ENCODE measurements at places on chromosomes 12 and 14.

DNA sequence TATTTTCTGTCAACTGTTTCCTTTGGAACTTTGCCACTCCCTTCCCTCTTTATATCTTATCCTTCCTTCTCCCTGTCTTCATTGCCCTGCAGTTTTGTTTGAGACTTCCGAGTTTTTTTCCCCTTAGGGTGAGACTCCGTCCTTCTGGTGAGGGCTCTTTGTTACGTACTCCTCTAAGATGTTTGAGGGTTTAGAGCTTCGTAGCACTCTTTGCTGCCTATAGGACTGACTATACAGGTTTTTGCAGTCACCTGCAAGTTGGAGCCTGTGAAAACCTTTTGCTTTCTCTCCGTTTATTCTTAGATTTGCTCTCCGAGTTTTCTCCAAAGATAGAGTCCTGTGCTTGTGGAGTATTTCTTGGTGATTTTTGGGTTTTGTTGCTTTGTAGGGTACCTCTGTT is 41.7 kb upstream of the MYRFL start:
- DNase-seq, result no peak

DNA sequence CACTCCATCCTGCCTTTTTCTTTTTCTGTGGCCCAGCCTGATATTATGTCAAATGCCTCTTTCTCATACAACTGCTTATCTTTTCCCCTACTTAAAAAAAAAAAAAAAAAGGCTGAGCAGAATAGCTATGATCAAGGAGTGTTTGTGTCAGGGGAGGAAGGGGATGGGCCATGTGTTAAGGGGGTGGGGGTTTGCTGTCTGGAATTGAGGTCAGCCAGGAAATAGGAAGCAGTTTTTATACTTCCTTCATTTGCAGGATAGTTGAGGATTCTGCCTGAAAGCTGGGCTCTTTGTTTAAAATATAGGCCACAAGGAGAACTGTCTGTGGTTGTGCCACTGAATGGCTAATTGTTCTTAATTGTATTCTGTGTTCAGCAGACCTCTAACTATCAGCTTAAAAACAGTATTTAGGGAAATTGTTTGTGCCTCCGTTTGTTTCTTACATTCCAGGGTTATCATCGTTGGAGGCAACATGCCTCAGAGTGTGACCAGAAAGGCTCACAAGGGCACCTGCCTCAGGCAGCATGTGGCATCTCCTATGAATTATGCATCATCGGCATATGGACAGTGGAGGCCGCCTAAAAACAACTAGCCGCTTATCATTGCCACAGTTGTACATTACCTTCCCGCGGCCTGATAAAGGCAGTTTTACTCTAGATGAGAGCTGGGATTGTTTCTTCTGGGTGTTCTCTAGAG is 96.0 kb downstream of the SRGAP1 start:
- DNase-seq, result no peak

- no peak for DNase-seq
Measured at GRCh38 chr14:49999826-50000379, 107.0 kb downstream of the ARF6 start.

DNA sequence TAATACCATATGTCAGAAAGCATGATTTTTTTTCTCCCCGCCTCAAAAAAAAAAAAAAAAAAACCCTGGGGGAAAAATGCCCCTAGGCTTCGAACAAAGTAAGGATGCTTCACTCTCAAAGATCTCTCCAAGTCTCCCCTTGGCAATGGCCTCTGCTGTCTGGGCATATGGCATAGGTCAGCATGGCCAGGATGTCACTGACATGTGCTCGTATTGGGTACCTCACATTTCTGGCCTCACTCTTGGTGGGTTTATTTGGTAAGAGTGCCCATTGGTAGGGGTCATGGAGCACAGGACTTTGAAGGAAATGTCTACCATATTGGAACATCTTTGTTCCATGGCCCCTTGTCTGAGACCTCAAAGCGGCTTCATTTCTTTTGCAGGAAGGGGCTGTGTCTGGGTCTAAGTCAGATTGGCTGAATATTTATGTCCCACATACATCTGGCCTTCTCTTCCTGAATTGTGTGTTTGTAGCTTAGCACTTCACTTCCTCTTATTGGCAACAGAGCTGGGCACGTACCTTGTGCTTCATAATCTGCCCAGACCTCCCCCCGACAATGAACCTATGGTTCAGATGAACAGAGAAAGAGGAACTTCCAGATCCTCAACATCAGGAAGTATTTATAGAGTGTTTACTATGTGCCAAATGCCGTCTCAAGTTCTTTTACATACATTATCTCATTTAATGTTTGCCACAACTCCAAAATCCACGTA is 36.3 kb upstream of the OAS1 start:
- no peak for DNase-seq

DNA sequence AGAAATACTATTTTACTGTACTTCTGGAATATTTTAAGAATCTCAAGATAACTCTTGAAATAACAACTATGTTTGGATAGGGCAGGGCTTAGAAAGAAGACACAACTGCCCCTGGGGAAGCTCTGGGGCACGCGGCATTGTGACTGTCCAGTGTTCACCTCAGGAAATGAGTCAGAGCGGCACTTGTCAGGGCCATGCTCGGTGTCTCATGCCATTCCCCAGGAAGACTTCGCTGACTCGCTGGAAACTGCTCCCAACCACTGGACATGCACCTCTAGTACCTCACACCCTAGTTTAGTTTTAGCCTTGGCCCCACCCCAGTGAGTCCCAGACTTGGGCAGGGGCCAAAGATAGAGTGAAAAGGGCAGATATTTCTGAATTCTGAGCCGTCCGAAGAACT is 192.0 kb downstream of the TTC7B start:
- DNase-seq, result no peak

GRCh38 chr14:104293231-104293841 is 154.9 kb downstream of the KIF26A start:
- DNase-seq, result no peak

GRCh38 chr12:12408265-12408690 is 51.4 kb downstream of the BORCS5 start:
- DNase-seq, result no peak

DNA sequence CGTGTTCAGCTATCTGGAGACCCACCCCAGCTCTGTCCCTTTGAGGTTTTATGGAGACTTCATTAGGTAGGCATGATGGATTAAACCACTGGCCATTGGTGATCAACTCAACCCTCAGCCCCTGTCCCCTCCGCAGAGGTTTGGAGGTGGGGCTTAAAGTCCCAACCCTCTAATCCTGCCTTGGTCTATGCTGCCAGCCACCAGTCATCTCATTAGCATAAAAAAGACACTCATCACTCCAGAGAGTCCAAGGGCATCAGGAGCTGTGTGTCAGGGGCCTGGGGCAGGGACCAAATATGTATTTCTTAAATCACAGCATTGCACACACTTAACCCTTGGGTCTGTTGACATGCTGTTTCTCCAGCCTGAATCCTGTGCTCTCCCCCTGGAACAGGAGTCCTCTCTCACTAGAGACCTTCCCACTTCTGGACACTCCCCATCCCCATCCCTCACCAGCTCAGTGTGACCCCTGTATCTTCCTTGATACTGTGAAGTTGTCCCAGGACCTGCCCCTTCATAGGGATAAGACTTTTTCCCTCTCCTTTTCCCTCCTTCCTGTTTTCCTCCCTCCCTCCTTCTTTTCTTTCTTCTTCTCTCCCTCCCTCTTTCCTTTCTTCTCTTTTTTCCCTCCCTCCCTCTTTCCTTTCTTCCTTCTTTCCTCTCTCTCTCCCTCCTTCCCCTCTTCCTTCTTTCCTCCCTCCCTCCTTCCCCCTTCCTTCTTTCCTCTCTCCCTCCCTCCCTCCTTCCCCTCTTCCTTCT is 54.7 kb upstream of the CLMN start:
- DNase-seq, result no peak

DNA sequence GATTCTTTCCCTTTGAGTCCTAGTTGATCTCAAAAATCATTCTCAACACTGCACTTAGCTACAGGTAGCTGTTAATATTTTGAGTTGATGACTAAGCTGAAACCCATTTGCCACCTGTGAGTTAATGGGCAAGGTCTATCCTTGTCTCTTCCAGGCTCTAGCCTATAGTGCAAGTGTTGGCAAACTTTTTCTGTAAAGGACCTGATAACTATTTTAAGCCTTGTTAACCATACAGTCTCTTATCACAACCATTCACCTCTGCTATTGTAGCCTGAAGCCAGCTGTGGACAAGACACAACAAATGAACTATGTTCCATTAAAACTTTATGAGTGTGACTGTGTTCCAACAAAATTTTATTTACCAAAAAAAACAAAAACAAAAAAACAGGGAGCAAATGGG is 19.4 kb downstream of the RAP1B start:
- DNase-seq, result no peak

GRCh38 chr14:53570411-53571387 is 385.9 kb downstream of the BMP4 start:
- DNase-seq, result no peak

DNA sequence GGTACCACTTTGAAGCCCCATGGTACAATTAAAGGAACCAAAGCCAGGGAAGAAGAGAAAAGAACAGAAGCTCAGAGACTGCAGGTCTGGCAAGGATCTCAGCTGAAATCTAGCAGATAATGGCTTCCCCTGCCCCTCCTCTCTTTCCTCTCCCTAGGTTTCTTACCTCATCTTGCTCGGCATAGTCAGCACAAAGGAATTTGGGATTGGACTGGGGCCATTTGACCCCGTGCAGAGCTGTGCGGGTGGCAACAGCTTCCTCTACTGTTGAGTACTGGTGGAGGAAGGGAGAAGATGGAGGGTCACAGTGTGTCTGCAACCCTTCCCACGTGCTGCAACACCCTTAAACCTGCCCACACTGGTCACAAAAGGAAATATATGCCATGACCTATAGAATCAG is 4.7 kb upstream of the CDH24 start:
- DNase-seq, result no peak

DNA sequence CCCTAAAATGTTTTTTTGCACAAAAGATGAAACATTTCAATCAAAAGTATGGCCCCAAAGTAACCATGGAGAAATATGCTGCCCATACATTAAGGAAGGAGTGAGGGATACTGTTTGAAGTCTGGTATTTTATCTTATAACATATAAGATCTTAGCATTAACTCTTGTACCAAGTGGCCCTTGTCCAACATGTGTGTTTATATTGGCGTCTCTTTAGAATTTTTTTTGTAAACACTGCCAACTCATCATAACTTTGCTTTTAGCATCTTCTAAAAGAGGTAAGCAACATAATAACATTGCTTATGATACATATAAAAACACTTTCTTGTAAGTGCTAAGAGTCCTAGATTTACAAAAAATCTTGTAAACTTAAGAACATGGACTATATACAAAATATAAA is 419.7 kb downstream of the ADAMTS20 start:
- no peak for DNase-seq

DNA sequence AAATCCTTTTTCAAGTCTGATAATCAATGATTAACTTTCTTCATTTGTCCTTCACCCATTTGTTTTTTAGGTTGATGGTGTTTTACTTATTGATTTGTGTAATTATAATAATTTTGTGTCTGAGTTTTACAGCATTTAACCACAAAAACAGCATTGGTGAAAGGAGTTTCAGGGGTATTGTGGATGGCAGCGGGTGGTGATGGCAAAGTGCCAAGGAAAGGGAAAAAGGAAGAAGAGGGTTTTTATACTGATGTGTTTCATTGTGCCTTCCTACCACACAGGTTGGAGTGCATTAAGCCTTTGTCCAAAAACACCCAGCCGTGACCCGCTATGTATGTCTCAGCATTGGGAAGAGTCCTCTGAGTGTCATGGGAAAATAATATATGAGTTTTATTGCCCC is 150.3 kb downstream of the DAD1 start:
- DNase-seq, result no peak

DNA sequence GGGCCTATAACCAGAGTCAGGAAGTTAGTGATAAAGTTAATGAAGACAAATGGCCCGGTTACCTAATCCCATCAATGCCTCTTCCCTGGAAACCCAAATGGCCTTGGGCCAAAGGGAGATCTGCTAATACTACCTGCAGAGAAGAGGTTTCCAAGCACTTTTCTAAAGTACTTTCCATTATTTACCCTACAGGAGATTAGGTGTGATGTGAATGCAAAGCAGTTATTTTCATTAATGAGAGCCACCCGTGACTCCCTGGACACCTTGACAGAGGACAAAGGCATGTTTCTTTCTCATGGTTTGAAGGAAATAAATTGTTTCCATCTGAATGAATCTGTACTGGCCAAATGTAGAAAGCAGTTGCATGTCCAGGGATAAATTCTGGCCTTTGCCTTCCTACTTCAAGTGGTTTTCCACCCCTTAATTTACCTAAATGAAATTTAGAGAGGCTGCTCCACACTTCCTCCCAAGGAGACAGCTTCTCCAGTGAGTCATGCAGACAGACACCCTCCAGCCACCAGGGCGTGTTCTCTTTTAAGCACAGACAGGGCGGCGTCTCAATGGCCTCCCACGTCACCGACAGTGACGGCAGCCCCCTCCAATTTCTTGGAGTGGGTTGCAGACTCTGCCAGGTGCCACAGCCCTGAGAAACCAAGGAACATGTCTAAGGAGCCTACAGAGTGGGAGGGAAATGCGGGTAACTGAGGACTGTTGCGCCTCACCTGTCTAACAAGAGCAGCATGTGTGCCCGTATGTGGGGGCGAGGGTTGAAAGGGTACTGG is 43.9 kb upstream of the GNPNAT1 start:
- DNase-seq, result no peak

- DNase-seq, result no peak
Measured at GRCh38 chr14:101060171-101060601, 156.7 kb upstream of the RTL1 start.

GRCh38 chr14:104212206-104213095 is 74.1 kb downstream of the KIF26A start:
- DNase-seq, result no peak

DNA sequence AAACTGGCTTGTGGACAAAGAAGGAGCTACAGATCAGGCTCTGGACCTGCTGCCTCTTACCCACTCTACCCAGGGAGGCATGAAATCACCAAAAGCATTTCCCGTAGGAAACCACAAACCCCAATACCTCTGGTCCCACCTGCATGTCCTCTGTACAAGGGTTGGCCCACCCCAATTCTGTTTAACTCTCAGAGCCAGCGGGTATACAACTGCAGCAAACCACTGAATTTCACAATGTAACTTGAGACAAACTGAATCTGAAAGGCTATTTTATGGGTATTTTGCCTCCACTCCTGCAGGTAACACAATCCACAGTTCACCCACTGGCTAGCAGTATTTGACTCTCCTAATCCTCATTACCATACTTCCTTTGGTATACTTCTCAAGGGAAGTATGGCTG is 16.5 kb downstream of the SIX1 start:
- no peak for DNase-seq

GRCh38 chr12:114690267-114691135 is 6.5 kb upstream of the TBX3 start:
- no peak for DNase-seq

DNA sequence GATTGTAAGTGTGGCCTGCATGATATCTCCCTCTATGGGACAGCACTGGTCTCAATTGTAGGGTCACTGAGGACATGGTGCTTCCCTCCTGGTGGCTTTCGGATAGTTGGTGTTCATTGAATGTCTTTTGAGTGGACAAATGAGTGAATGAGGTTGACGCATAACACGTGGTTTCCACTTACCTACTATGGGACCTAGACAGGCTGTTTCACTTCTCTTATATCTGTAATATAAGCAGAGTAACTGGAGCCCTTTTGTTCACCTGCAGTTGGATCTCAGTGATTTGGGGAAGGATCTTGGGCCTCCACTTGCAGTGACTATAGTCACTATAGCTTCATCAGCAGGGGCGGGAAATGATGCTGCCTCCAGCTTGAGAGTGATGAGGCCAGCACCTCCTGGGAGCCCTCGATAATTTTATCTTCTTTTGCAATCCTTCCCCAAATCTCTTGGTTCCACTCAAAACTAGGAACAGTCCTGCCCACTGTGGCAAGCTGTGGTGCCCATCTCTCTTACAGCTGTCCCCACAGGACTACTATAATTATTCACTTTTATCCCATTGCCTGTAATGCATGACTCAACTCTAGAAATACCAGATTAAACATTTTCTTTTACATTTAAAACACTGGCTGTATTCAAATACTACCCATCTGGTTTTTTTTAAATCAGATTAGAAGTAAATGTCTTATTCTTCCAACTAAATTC is 242.9 kb downstream of the CHST11 start:
- DNase-seq, result no peak

All from GOT3 (cell line).